Stimulated activated CD8-positive, alpha-beta memory T cell treated with anti-CD3 and anti-CD28 coated beads, Interleukin-7, amount 100 ng/mL, for 1 hour (primary cell): ENCODE measurements at places on chromosomes 7 and 10.

DNA sequence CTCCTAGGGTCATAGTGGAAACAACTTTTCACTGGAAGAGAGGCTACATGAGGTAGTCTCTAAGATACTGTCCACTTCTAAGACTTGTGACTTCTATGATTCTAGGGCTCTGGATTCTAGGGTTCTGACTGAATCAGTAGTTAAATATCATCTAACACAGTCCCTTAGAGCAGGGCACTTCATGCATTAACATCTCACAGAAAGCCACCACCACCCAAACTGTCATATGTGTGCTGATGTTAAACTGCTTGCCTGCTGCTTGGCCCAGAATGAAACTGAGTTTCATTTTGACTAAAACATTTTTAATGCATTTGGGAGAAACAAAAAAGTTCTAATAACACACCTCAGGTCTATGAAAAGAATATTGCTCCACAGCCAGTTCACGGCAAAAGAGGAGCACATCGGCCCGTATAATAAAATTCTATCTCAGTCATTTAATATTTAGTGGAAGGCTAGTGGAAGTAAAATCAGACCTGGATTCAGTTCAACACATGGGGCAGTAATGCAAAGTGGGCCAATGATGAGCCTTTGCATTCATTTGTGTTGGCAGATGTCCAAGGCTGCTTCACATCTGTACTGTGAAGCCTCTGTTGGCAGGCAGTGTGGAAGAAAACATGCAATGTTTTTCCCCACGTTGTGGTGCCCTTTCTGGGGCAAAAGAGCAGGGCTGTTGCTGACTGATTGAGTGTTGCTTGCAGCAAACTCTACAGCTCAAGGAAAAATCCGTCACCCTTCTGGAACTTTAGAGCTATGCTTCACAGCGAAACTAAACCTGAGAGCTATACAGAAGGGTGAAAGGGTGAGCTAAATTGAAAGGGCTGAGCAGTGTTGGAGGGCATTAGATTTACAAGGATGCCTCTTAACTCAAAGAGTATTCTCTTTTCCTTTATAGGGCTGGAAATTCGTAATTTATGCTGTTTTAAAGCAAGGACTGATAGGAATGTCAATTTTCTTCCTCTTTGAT is 33.5 kb upstream of the AUTS2 start:
- no peak for DNase-seq

DNA sequence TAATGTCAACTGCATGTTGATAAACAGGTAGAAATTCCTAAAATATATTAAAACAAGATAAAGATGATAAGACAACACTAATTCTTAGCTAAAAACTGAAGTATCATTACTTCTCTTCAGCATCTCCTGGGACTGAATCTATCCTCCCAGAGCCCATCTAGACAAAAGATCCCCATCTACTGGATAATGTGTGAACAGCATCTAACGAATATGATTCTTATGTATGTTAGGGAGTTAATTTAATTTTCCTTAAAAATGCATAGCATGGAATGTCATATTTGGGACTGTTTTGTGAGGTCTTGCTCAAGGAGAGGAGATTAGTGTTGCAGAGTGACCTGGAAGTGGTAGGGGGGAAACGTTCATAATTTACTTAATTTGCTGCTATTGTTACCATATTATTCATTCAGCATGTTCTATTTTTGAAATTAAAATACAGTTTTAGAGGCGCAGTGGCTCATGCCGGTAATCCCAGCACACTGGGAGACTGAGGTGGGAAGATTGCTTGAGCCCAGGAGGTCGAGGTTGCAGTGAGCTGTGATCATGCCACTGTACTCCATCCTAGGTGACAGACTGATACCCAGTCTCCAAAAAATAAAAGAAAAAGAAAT is 305.1 kb upstream of the CSTF2T start:
- no peak for DNase-seq

- no peak for DNase-seq
These were observed 53.0 kb upstream of the MAGI2 start for GRCh38 chr7:79506481-79506880.

DNA sequence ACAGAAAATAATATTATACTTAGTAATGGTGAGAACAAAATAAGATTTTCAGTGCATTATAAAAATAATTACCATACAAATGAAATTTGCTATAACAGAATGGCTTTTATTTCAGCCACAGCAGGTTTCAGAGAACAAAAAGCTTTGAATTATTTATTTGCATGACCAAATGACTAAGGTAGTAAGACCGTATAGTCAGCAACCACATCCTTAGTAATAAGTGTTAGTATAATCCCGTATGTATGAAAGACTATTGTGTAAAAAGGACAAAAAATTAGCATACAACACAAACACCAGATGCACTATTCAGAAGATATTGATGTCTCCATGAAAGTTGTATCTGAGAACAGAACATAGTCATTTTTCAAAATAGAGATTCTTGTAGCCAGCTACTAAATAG is 12.2 kb downstream of the PDZD8 start:
- no peak for DNase-seq

DNA sequence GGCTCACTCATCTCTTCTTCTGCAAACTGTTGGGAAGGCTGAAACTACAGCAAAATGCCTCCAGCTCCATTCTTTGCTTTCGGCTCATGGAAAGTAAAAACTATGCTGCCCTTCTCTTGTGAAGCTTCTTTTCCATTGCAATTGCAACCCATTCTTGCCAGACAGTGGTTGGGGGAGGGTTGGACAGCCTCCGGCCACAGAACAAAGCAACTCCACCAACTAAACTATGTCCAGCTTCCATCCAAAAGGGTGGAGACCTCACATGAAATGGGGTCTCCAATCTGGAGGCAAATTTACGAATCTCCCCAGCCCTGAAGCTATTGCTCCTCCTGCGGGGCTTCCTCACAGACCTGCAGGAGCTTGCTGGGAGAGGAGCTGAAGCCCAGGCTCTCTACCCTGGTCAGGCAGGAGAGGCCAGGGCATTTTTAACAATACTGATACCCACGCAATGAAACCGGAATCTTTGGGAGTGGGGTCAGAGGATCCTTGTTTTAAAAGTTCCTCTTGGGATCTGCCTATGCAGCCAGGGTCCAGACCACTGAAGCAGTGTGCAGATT is 549 bp downstream of the GPNMB start:
- DNase-seq: no peak

DNA sequence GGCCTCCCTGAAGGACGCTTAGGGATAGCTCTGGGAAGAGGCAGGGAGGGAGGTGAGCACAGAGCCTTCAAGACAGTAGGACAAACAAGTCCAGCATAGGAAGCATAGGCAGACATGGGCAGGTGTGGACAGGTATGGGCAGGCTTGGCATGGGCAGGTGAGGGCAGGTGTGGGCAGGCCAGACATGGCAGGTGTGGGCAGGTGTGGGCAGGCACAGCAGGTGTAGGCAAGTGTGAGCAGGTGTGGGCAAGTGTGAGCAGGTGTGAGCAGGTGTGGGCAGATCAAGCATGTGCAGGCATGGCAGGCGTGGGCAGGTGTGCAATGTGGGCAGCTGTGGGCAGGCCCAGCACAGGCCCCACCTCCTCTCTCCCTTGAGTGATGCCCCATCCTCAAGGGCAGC is 148.8 kb upstream of the ZMIZ1 start:
- no peak for DNase-seq

- no peak for DNase-seq
These were observed 157.8 kb downstream of the DNAJB6 start for GRCh38 chr7:157494506-157495176.

DNA sequence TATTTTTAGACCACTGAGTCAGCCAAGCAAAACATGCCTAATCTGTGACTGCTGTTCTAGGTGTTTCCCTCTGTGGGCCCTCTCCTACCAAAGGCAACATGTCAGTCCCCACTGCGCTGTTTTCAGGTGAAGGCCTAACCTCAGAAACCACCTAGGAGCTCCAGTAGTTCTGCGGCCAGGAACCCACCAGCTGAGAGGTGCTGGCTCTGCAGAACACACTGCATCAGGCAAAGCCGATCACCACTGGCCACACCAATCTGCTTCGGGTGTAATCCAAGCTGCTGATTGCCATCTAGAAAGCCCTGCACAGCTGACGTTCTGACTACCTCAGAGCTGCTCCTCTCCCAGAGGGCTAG is 14.9 kb downstream of the CAMK2G start:
- DNase-seq: no peak

DNA sequence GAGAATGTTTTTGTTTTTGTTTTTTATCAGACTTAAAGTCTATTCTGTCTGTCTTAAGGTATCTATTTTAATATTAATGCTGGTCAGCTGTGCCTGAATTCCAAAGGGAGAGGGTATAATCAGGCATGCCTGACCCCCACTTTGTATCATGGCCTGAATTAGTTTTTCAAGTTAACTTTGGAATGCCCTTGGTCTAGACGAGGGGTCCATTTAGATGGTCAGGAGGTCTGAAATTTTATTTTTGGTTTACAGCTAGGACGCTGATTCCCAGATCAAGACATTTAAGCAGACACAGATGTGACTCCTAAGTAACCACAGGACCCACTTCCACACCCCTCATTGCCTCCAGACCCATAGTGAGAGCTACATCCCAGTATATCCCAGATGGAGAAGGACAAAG is 189.5 kb downstream of the ARHGAP12 start:
- DNase-seq: no peak

DNA sequence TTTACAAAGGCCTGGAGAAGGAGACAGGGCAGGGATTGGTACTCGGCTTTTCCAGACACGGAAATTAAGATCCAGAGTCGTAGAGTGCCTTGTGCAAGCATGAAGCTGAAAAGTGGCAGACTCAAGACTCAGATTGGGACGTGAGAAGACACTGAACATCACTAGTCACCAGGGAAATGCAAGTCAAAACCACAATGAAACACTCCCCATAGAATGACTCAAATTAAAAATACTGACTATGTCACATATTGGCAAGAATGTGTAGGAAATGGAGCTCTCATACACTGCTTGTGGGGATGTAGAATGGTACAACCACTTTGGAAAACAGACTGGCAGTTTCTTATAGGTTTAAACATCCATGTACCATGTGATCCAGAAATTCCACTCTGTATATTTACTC is 472.0 kb downstream of the RPS24 start:
- no peak for DNase-seq

- DNase-seq: no peak
These were observed 40.5 kb upstream of the RNF148 start for GRCh38 chr7:122743211-122743610.

- no peak for DNase-seq
These were observed 234.0 kb upstream of the SP8 start for GRCh38 chr7:21020667-21021066.

DNA sequence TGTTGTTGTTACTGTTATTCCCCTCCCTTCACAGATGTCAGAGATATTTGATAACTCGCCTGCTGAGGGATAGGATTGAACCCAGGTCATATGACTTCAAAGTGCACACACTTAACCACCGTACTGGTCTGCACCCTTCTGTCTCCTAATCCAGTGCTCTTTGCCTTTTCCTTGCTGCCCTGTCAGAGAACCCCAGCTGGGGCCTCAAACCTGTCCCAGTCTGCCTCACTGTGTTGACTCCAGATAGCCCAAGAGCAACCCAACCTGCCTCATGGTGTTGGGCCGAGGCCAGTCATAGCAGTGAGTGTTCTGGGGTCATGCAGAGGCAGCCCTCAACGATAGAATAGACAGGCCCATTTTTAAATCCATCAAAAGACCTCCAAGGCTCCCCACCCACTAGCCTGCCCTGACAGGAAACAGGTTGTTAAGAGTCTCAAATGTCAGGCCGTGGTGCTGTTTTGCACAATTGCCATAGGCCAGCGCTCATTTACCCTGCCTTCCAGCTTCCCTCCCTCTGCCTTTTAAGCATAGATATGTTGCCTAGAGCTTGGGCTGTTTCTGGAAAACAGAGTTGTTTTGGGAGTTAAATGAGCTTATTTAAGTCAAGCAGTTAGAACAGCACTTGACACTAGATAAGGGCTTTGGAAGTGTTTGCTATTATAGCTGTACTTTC is 37.0 kb upstream of the PDCD4 start:
- DNase-seq: no peak

DNA sequence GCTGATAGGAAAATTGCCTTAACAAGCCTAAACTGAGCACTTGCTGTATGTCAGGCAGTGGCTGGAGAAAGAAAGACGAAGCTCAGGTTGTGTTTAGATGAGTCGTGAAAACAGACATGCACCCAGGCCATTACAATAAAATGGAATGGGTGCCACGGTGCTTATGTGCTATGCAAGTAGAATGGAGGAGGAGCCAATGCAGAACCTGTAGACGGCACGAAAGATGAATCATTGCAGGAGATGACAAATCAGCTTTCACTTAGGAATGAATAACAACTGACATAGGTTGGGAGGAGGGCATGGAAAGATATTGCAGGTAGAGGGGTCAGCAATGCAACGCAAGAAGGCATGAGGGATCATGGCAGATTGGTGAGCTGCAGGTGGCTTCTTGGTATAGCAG is 61.2 kb upstream of the ARHGAP21 start:
- no peak for DNase-seq

GRCh38 chr7:79872176-79872575 is 262.5 kb upstream of the GNAI1 start:
- no peak for DNase-seq

DNA sequence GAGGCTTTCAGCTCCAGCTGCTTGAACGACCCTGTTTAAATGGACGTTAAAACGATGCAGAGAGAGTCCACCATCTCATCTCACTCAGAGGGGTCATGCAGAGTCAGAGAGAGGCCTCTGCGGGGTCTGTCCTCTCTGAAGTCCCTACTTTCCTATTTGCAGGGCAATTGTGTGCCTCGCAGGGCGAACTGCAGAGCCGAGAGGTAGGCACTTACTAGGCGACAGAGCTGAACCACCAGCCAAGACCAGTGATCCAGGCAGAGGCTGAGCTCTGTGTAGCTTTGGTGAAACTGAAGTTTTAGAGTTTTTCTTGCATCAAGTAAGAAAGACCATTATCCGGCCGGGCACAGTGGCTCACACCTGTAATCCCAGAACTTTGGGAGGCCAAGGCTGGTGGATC is 64.1 kb upstream of the CUX1 start:
- no peak for DNase-seq

DNA sequence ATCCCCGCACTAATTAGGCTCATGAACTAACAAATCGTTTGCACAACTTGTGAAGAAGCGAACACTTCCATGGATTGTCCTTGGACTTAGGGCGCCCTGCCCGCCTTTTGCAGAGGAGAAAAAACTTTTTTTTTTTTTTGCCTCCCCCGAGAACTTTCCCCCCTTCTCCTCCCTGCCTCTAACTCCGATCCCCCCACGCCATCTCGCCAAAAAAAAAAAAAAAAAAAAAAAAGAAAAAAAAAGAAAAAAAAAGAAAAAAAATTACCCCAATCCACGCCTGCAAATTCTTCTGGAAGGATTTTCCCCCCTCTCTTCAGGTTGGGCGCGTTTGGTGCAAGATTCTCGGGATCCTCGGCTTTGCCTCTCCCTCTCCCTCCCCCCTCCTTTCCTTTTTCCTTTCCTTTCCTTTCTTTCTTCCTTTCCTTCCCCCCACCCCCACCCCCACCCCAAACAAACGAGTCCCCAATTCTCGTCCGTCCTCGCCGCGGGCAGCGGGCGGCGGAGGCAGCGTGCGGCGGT is at the start of gene EMX2:
Gene EMX2, plus strand, starts transcription at position 41 of the 519 bp plus-strand sequence. CDS start 522 bp downstream, outside the sequence.
- DNase-seq: no peak

DNA sequence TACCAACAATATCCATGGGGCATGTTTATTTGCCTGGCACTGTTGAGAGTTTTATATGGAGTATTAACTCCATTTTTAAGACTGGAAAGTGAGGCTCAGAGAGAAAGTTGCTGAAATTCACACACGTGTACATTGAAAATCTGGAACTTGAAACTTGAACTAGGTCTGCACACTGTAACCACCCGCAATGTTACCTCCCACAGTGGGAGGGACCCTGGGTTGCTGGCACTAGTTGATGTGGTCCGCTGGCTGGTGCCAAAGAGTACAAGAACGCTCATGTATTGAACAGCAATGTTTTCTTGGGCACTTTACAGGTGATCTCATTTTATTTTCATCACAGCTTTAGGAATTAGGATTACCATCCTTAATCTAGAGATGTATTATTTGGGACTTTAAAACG is 253.2 kb downstream of the INHBA start:
- no peak for DNase-seq
